ENCODE measurements at places on chromosomes 11 and 22.

- DNase-seq: no peak
These were observed 10.4 kb upstream of the THY1 start for GRCh38 chr11:119433358-119433725.

DNA sequence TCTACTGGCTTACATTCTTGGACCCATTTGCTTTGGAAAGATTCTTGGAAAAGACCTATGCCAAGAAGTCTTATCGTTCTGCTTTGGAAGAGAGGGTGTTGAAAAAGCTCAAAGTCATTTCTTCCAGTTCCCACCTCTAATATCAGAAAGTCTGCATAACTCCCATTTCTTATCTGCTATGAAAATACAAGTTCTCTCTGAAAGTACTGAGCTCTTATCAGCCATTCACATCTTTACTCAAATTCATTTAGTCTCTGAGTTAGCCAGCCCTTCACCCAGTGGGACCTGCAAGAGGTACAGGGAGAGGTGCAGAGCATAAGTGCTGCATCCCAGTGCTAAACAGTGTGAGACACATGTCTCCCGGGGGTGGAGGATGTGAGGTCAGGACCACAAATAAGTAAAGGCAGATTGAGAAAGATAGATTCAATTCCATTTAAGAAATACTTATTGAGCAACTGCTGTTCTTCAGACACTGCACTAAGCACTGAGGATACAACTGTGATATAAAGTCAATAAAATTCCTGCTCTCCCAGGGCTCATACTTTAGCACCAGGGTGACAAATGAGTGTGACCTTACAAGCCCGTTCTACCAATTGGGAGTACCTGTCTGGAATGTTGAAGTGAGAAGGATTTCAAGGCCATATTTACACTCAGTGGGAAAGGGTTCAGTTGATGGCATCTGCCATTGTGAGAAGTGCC is 76.7 kb downstream of the PISD start:
- no peak for DNase-seq

DNA sequence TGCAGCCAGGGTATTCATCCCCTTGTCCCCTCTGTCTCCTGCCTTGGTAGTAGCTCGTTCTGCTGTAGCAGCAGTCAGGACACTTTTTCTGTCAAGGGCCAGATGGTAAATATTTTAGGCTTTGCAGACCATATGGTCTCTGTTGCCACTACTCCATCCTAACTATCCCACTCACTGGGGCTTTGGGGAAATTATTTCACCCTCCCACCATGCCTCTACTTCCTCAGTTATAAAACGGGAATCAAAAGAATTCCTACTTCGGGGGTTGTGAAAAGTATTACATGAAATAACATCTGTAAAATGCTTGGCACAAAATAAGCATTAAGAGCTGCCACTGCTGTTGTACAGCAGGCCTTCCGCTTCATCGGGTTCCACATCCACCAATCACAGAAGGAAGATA is 89.9 kb upstream of the LDLRAD3 start:
- no peak for DNase-seq

DNA sequence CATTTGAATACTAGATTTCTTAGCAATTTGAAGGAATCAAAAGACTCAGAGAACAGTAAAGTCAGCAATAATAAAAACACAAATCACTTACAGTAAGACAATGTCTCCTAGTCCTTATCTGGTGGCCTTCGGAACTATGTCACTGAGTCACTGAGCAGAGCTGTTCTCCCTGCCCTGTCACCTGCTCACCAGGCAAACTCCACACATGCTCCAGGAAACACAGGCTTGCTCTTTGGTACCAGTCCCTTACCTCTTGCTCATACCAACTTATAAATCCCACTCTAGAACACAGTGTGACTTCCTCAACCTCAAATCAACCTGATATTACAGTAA is 81.1 kb upstream of the CHRM4 start:
- DNase-seq: no peak

DNA sequence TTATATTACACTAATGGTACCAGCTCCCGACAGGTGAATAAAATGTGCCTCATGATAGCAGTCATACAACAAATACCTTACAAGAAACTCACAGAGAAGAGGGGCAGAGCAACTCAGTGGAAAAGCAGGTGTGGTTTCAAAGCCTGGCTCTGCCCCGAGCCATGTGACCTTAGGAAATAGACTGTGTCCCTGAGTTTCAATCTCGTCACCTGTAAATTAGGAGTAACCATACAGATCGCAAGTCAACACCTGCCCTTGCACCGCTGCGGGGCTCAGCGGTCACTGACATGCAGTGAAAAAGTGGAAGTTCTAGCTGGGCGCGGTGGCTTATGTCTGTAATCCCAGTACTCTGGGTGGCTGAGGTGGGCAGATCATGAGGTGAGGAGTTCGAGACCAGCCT is 11.9 kb upstream of the MRTFA start:
- DNase-seq: no peak

DNA sequence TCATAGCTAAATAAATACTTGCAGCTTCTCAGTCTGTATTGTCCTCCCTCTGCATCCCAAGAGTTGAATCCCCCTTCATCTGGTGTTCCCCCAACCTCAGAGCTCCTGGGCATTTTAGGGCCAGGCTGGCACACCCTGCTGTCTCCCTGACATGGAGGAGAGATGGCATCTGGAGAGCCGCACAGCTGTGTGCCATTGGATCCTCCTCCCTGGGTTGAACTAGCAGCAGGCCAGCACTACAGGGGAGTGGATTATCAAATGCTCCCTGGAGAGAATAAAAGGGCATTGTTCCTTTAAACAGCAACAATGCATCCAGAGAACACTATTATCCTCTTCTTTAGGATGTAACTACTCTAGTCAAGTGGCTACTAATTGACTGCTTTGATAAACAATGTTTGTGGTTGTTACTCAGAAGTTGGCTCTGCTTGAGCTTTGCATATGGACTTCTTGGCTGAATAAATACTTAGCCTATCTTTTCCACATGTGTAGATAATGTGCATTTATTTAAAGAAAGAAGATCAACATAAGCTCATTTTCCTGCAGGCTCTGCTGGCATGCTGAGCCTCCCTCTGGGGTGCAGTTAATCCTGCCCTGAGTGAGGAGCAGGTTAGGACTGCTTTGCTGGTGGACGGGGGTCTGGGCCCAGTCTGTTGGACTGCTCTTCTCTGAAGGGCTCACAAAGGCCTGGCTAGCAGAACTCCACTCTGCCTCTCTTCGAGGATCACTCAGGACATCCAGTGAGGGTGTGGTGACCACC is 897.2 kb downstream of the TBC1D22A start:
- DNase-seq: no peak

DNA sequence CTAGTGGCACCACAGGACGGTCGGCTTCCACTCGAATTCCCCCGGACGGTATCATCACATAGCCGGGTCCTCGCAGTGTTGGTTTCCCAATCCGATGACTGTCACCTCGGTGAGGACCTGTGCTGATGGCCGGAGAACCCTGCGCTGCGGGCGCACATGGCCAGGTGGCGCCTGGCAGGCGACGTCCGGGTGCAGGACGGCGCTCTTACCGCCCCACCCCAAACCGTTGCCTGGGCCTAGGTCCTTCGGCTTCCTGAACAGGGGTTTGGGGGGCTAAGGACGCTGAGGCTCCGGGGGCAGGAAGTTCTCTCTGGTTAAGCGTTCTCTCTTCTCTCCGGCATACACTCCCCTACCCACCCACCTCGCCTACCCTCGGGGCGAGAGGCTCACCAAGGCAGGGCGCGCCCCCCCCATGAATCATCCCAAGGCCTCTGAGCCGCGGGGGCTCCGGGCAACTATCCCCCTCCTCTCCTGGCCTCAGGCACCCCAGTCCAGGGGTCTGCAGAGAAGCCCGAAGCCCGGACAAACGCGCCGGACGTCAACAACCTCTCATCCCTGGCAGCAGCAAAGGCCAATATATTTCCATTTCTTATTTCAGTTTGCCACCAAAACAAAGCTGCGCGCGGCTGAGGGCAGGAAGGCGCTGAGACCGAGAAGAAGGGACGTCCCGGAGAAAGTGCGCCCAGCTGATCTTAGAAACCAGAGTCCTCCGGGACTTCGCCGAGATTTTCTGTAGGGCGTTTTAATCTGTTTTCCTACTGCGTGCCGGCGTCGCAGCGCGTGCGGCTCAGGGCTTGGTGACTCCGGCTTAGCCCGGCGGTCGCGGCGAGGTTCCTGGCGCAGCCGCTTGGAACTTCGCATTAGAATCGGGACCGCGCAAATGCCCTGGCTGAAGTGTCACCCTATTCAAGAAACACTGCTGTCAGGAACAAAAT is 5.6 kb downstream of the ALX4 start:
- DNase-seq: no peak

GRCh38 chr11:62713343-62713742 is 5.9 kb downstream of the GNG3 start:
- no peak for DNase-seq

DNA sequence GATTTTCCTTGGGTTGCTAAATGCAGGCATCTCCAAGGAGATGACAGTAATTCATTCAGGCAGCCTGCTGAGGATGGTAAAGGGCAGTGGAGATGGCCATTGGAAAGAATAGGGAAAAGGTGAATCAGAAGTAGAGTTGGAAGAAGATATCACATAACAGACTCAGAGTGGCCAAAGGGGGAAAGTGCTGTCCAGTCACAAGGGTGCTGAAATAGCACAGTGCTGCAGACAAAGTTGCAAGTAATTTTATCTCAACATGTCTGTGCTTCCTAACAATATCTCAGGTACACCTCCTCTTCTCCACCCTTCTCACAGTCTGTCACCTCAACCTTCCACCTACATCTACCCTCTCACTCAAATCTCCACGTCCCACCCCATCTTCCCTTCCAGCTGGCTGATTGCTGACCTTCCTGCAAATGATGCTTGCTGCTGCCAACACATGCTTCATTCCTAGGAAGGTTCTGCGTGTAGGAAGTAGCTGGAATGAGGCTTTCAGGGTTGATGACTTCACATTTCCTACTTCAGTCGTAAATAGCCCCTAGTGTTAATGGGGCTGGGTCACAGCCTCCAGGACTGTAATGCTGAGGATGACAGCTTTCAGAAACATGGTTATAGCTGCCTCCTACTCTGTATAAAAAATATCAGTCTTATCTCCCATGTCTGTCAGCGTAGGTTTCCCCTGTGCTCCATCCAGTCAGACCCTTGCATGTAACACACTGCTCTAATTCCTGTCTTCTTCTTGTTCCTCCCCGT is 123.9 kb downstream of the CTNND1 start:
- DNase-seq: no peak

DNA sequence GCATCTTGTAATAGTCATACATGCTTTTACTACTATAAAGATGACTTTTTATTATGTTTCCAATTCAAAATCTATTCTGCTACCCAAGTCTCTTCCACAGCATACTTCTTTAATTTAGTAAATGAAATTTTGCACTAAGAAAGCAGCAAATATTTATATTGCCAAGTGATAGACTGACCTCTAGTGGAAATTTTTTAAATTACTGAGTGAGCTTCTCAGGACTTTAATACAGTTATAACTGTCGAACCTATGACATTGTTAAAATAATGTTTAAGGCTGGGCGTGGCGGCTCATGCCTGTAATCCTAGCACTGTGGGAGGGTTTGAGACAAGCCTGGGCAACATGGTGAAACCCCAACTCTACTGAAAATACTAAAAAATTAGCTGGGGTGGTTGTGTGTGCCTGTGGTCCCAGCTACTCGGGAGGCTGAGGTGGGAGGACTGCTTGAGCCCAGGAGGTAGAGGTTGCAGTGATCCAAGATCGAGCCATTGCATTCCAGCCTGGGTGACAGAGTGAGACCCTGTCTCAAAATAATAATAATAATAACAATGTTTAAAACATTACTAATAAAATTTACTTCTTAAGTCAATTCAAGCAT is 27.3 kb downstream of the STK33 start:
- no peak for DNase-seq

DNA sequence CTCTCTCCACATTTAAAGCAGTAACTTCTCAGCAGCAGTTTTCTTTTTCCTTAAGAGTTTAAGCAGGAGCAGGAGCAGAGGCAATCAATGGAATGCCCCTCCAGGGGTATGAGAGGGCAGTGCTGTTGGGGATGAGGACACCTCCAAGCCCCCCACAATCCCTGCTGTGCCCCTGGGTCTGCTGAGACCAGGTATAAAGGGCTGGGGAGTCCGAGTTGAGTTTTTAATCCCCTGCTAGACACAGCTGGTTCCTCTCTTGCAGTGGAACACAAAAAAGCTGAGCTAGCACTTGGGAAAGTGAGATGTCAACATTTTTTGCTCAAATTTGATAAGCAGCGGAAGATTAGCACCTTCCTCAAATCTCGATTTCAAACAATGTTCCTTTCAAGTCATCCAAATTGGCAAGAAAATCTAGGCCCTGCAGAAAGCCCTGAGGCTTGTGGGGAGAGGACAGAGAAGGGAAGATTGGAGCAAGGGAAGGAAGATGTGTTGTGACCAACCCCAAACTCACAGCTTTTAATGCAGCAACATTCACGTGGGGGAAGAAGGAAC is 581.9 kb downstream of the SOX6 start:
- DNase-seq: no peak

DNA sequence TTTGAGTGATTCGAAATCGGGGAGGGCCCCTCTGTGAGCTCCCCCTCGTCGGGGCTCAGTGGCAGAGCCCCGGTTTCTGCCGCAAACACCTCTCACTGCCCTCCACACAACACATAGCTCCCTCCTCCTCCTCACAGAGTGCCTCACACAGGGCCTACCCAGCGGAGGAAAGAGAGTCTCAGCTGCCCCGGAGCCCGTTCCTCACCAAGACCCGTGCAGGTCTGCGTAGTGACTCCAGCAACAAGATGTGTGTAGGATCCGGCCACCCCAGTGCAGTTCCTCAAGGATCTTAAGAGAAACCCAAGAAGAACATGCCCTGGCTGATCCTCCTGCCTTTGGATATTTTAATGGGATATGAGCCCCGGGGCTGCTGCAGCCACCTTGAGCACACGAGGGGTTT is 238.4 kb downstream of the BRD1 start:
- no peak for DNase-seq

GRCh38 chr11:56932572-56933220 is 56.0 kb upstream of the OR5AK2 start:
- DNase-seq: no peak

GRCh38 chr22:25840891-25841290 is 98.9 kb downstream of the MYO18B start:
- no peak for DNase-seq

DNA sequence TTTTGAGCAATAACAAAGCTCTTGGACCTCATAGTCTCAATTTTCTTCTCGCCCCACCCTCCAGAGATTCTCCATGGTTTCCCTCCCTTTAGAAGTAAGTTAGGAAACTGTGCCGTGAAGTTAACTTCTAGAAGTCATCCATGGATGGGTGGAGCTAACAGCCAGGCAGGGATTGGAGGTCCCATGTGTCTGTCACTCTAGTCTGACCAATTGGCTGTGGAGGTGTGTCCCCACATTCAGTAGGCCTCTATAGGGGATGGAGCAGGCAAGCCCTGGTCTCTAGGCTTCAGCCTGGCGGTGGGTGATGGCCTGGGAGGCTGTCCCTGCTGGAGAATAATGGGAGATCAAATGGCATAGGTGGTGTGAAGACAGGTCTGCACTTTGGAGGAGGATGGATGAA is 50.7 kb downstream of the TP53I11 start:
- DNase-seq: no peak

DNA sequence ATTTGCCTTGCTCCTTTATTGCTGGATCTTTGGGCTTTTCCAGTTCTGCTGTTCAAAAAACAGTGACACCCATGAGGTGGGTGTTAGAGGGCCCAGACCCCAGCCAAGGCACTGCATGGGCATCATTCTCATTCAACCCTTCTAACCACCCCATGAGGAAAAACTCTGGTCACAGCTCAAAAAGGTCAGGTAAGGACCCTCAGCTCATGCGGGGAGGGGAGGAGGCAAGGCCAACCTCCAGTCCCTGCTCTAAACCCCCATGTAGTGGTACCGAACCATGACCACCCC is 7.4 kb downstream of the GNB1L start:
- DNase-seq: no peak

GRCh38 chr11:76193219-76193618 is 13.1 kb downstream of the WNT11 start:
- no peak for DNase-seq

GRCh38 chr11:112206071-112206470 is 20.2 kb upstream of the PTS start:
- no peak for DNase-seq

Data from stimulated activated CD8-positive, alpha-beta memory T cell treated with anti-CD3 and anti-CD28 coated beads, Interleukin-12 subunit alpha, Interleukin-12 subunit beta, amount 100 ng/mL, for 1 hour (primary cell).